Fibroblast of lung (primary cell): ENCODE measurements at places on chromosomes 5 and 9. TPM values are rescaled to one million over a fixed set of nuclear protein-coding genes. Genes with fewer than 3 reads are reported as not detected.

- H3K27me3 ChIP-seq: peaks cover 2% of the 10 kb centered on the region
- no peaks in the 10 kb centered on the region for H3K4me1 ChIP-seq
- no peak overlapping the region for H3K27ac ChIP-seq
- no peak for DNase-seq
- no peak overlapping the region for H3K4me3 ChIP-seq
Measured at GRCh38 chr5:68953875-68954617, 139.8 kb upstream of the SLC30A5 start.

DNA sequence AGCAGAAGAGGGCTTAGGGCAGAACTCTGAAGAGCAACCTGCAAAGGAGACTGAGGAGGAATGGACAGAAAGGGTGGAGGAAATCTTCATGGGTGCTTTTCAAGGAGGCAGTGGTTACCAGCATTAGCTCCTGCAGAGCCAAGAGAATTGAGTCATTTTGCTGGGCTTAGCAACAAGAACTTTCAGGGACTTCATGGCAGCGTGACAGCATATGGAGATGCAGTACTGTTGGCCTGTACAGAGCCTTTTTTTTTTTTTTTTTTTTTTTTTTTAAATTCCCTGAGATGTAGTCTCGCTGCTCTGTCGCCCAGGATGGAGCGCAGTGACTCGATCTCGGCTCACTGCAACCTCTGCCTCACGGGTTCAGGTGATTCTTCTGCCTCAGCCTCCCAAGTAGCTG is 296.0 kb upstream of the DMRT1 start:
- H3K4me1 ChIP-seq: no peaks in the 10 kb centered on the region
- no peak overlapping the region for H3K4me3 ChIP-seq
- no peak overlapping the region for H3K27ac ChIP-seq
- no peaks in the 10 kb centered on the region for H3K27me3 ChIP-seq
- no peaks in the 10 kb centered on the region for H3K36me3 ChIP-seq

- H3K27me3 ChIP-seq: no peaks in the 10 kb centered on the region
- H3K36me3 ChIP-seq: no peaks in the 10 kb centered on the region
- no peak overlapping the region for H3K4me3 ChIP-seq
- H3K4me1 ChIP-seq: no peaks in the 10 kb centered on the region
- H3K27ac ChIP-seq: no peak overlapping the region
Measured at GRCh38 chr9:74281674-74282073, 215.5 kb upstream of the RORB start.

DNA sequence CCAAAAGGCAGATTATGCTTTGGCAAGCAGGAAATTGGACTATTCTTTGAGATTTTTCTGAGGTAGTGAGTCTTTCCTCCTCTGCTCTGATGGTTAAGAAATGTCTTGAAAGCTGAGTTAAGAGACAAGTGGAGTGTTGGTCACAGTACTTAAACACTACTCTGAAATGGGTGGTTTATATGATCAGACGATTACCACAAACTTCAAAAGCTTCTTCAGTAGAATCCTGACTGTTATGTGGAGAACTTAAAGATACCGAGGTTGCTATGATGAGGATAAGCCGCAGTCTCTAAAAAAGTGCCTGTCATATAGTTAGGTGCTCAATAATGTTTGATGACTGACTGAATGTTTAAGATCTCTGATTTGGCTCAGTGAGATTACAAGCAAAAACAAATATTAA is 24.3 kb downstream of the GCNT4 start:
- H3K4me3 ChIP-seq: no peak overlapping the region
- DNase-seq: no peak
- H3K4me1 ChIP-seq: no peaks in the 10 kb centered on the region
- no peaks in the 10 kb centered on the region for H3K36me3 ChIP-seq
- no peaks in the 10 kb centered on the region for H3K27me3 ChIP-seq

The DBH gene
- total RNA-seq: not detected in 2 replicates

DNA sequence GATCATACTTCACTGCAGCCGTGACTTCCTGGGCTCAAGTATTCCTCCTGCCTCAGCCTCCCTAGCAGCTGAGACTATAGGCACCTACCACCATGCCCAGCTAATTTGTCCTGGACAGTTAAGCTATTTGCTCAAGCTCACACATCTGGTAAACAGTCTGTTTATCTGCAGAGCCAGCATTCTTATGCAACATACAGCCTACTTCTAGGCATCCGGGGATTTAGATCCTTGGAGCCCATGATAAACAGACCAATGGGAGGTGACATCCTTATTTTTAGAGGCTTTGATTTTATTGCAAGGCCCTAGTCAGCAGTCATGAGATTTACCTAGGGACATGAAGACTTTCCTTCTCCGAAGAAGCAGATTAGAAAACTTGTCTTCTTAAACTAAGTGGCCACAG is 21.0 kb downstream of the ATOX1 start:
- no peak overlapping the region for H3K27ac ChIP-seq
- no peak overlapping the region for H3K4me3 ChIP-seq
- H3K36me3 ChIP-seq: no peaks in the 10 kb centered on the region
- no peak for DNase-seq
- no peaks in the 10 kb centered on the region for H3K27me3 ChIP-seq
- peaks cover 22% of the 10 kb centered on the region for H3K4me1 ChIP-seq
